ENCODE measurements at places on chromosomes 12 and 14.
A peak's percentile ranks its signal among the peaks of the same experiment; 100 is the strongest.

DNA sequence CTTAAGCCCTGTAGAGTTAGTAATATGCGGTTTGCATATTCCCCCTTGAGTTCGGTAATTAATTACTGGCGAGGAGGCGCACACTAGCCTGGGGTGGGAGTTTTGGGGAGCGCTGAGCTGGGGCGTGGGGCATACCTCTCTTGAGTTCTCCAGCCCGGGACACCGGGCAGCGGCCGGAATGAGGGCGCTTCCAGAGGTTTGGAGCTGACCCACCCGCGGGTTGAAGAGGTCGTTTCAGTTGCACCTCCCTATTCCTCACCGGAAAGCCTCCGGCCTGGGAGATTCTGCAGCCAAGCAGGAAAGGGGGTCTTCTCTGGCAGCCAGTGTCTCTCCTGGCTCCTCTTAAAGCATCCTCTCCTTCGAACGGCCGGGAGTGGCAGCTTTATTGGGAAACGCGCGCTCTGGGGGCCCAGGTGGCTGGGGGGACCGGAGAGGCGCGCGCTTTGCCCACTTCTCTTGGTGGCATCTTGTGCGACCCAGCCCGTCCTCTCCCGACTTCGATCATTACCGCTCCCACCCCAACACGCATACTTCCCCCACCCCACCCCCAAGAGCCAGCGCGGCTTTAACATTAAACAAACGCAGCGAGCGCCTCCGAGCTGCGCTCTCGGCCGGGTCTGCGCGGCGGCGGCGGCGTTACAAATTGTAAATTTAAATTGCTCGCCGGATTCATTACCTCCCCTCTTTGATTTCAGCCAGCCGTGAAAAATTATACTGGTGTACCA lies 3.9 kb upstream of the LHX5 start:
- DNase-seq = no peak

DNA sequence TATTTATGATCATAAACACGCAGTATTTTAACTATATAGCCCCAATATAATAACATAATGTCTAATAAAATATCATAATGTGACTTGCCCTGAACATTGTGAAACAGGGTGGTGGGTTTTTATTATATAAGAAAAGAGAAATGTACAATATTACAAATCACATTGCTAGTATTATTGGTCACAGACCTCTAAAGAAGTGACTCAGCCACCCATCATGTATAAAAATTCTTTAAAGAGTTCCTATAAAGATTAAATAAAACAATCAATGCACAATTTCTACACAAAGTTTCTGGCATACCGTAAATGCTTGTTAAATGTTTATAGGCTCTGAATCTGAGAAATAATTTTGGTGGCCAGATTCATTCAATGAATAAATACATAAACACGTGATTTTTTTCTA lies 28.9 kb downstream of the ABCC9 start:
- DNase-seq = no peak

- no peak for DNase-seq
Measured at GRCh38 chr12:34297126-34297789, 275.0 kb downstream of the ALG10 start.

DNA sequence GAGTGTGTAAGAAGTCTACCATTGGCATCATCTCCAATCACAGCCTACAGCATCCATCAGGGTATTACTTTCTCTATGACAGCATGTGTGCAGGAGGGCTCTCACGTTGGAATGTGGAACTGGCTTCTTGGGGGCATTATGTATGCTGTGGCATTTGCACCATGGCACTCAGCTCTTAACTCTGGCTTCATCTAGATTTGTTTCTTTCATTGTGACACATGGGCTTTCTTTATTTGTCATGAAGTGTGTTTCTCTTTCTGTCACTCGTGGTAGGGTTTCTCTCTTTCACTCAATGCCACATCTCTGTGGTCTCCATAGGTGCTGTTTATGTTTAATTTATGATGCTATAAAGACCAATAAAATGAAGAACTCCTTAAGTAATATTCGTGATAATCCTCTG lies 191.2 kb upstream of the GARIN2 start:
- DNase-seq = no peak

- DNase-seq = no peak
Measured at GRCh38 chr12:1313906-1314305, 280.5 kb downstream of the FBXL14 start.

DNA sequence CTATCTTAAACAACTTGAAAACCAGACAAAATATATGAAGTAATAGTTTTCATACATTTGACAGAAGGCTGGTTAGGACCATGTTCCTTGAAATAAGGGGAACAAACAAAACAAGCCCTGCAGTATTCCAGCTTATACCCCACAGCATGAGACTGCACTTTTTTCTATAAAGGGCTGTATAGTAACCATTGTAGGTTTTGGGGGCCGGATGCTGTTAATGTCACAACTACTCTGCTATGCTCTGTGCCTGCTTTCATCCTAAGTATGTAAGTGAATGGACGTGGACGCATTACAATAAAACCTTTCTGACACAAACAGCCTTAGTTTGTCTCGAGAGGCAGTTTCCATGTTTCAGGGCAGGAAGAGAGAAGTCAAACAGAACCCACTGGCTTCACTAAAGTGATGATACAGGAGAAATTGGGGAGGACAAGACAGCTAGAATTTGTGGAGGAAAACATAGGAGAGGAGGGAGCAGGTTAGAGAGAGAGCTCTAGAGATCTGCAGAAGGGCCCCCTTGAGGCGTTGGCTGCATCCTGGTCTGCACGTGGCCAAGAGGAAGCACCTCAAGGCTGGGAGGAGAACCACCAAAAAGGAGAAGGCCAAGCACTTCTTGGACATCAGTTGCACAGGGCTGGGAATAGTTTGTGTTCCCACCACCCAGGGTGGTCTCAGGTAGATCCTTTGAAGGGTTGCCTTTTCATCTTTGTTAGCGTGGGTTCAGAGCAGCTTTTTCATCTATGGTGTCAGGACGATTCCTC lies 63.7 kb downstream of the TRAF3 start:
- no peak for DNase-seq

DNA sequence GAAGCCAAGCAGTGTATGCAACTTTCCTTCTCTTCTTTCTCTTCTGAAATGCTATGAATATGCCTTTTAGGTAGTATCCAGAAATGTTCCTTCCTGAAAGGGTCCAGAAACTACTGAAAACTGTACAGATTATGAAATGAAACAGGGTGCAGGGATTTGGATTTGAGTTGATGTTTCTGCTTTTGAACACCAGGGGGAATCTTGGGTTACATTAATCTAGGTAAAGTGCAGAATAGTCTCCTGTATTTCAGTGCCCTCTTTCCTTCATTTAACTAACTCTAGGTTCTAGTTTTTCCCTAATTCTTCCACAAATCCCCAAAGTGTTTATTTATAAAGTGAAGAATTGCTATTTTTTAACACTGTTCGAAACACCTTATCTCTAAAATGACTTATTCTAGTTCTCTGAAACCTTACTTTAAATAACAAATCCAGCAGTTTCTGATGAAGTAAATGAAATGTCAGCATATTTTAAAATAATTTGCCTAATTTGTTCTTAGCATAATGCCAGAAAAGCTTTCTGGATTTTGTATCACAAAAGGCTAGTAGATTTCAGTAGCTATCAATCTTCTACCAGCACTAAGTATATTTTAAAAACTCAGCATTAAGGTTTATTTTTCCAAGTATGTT lies 111.9 kb downstream of the LRRK2 start:
- peak; percentile 21 for DNase-seq

- DNase-seq = peak; percentile 62
Measured at GRCh38 chr14:61188978-61189808, 91.9 kb downstream of the TMEM30B start.

- DNase-seq = no peak
Measured at GRCh38 chr14:85663256-85663655, 133.3 kb downstream of the FLRT2 start.

GRCh38 chr12:124002021-124002644 lies 29.1 kb downstream of the ZNF664 start:
- no peak for DNase-seq

GRCh38 chr12:106128585-106129328 lies 10.0 kb downstream of the NUAK1 start:
- no peak for DNase-seq

DNA sequence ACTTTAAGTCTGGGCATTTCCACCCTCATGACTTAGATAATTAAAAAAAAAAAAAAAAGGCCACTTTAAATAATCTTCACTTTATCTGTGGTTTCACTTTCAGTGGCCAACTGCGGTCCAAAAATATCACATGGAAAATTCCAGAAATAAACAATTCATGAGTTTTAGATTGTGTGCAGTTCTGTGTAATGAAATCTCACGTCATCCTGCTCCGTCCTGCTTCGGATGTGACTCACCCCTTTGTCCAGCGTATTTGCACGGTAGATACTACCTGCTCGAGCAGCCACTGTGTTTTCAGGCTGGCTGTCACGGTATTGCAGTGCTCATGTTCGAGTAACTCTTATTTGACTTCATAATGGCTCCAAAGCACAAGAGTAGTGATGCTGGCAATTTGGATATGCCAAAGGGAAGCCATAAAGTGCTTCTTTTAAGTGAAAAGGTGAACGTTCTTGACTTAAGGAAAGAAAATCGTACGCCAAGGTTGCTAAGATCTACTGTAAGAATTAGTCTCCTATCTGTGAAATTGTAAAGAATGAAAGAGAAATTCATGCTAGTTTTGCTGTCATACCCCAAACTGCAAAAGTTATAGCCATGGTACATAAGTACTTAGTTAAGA lies 2.4 kb downstream of the E2F7 start:
- no peak for DNase-seq

GRCh38 chr14:60915781-60916180 lies 65.1 kb downstream of the TRMT5 start:
- no peak for DNase-seq
